ENCODE measurements at places on chromosomes 5 and 9.

DNA sequence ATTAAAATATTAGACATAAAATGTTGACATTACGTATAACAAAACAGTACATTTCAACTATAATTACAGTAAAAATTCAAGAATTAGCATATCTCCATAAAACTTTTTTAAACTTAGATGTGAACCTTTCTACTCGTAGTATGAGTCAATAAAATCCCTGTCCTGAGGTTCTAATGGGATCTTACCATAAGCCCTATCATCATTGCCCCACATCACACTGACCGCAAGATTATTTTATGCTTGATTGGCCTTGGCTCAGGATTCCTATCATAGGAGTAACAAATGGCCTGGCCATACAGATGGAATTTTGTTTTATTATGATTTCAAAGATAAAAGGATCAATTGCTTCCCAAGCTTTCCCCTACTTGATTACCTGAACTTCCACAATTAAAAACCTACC lies 238.3 kb downstream of the MEF2C start:
- no peak for DNase-seq

- DNase-seq: no peak
These were observed 10.0 kb upstream of the CRB2 start for GRCh38 chr9:123346026-123346425.

DNA sequence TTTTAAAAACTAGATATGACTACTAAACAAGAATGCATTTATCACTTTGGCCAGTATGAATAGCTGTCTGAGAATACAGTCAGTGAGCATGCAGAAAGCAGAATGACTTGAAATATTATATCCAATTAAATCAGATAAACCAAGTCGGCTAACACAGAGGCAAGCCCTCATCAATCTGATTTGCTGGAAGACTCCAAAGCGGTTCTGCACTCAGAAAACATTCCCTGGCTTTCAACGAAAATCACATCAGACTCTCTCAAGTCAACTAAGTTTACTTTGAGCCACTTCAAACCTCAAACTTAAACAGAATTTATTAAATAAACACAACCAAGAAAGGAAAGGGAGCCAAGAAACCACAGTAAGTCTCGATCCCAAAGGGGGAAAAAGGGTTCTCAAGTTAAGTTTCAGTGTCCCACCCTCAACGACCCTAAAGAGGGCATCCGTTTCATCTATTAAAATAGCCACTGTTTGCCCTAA lies 1.4 kb downstream of the MYO10 start:
- DNase-seq: no peak

- no peak for DNase-seq
These were observed 129.7 kb downstream of the ARL15 start for GRCh38 chr5:54180630-54181031.

- DNase-seq: no peak
These were observed 100.4 kb downstream of the VPS13A start for GRCh38 chr9:77277719-77278118.

- no peak for DNase-seq
These were observed 38.7 kb downstream of the TGFBR1 start for GRCh38 chr9:99143655-99144054.

DNA sequence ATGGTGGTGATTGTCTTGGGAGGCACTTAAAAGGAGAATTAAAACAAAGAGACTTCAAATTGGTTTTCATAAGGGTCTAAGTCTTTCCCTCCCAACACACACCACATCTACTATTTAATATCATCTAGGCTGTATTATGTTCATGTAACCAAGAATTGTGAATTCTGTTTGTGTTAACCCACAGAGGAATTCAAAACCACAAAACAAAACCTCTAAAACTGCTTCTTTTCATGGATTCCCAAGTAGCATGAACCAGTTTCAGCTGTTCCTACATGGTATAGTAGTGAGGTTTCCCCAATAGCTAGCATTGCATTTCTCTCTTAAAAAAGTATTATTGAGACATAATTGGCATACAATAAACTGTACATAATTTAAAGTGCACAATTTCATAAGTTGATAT lies 283.8 kb downstream of the CD180 start:
- no peak for DNase-seq

- DNase-seq: no peak
These were observed 49.1 kb downstream of the IPPK start for GRCh38 chr9:92620845-92621244.

- DNase-seq: no peak
These were observed 956.5 kb downstream of the CDH18 start for GRCh38 chr5:19031491-19031890.

- no peak for DNase-seq
These were observed 189.6 kb downstream of the TRIO start for GRCh38 chr5:14332746-14333145.

DNA sequence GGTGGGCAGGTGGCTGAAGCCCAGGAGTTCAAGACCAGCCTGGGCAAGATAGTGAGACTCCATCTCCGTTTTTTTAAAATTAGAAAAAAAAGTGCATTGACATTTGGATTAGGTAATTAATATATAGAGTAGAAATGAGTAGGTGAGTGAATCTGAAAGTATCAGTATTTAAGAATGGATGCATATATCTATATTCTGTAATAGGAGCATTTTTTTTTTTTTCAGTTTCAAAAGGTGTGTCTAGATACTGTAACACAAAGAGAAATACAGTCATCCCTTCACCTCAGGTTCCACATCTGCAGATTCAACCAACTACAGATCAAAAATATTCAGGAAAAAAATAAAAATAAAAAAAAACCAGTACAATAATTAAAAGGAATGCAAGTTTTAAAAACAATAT lies 50.8 kb downstream of the RBM27 start:
- DNase-seq: no peak

GRCh38 chr9:80498001-80498555 lies 926.3 kb downstream of the TLE4 start:
- DNase-seq: no peak

DNA sequence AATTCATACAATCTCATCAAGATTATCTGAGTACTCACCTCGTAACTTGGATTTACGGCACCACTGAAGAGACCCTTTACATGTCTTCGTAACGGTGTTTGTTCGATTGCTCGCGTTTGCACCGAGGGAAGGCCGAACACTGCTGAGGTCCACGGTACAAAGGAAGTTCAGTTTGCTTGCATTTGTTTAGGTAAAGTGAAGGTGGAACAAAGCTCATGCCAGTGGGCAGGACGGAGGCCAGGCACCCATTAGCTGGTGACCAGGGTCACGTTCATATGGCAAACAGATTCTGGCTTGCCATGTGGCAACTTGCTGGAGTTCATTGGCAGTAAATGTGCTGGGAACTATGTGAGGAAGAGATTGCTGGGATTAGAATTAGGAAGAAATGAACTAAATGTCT lies 164.8 kb downstream of the MACROH2A1 start:
- DNase-seq: no peak

GRCh38 chr9:121268851-121269641 lies 1.1 kb downstream of the GSN start:
- DNase-seq: no peak

- no peak for DNase-seq
These were observed 463.1 kb downstream of the DMAC1 start for GRCh38 chr9:7336356-7337065.

- no peak for DNase-seq
These were observed 34.2 kb downstream of the IPPK start for GRCh38 chr9:92635760-92636159.

GRCh38 chr9:75130621-75131230 lies 42.4 kb downstream of the OSTF1 start:
- DNase-seq: no peak

GRCh38 chr9:83359039-83359438 lies 179.2 kb downstream of the FRMD3 start:
- DNase-seq: no peak

DNA sequence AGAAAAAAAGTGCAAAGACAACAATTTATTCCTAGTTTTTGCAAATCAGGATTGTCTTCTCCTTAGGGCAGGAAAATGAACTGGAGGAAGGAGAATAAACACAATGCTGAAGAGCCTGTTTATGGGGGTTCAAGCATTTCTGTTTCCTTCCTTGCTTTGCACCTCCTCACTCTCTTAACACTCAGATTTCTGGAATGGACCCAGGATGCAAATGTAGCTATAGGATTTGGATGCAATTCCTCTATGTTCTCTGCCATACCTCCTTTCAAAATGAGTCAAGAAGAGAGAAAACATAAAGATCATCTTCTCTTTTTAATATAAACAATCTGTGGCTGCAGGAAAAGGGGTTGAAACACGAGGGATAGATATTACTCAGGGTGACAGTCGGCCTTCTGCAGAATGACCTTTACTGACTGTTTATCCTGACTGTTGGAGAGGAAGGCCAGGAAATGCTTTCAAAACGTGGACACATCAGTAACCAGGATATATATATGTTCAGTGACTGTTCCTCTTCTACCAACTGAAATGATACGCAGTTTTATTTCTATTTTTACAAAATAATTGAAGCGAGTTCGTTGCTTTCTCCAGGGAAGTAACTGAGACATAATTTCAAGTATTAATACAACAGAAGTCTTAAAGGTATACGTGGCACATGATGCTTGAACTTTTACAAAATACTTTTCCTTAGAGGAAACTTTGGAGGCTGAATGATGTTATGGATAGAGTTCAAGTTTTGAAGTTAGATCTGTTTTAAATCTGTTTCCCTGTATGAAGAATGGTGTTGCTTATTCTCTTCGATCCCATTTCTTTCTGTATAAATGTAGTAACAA lies 44.4 kb downstream of the ACTBL2 start:
- no peak for DNase-seq

All from activated CD8-positive, alpha-beta memory T cell treated with anti-CD3 and anti-CD28 coated beads for 4 hours (primary cell).